A549 treated with Mapracorat at 1 μM for 4 hours (cell line): ENCODE measurements at places on chromosomes 4 and X. TPM values are rescaled to one million over a fixed set of nuclear protein-coding genes. Genes with fewer than 3 reads are reported as not detected.

The STOX2 gene
- 2.0 to 3.7 TPM (median 2.3 TPM) in 5 replicates for total RNA-seq

The TMPRSS11B gene
- not detected in 5 replicates for total RNA-seq

The EDA2R gene
- total RNA-seq: 10.9 to 12.8 TPM (median 12.4 TPM) in 5 replicates

The CXCL11 gene
- total RNA-seq: 0.13 to 0.19 TPM in 2 of 5 replicates, not detected in the others

The FTSJ1 gene
- total RNA-seq: 66.3 to 72.2 TPM (median 71.3 TPM) in 5 replicates

The SYTL4 gene
- 2.0 to 4.4 TPM (median 3.0 TPM) in 5 replicates for total RNA-seq

The PRDM5 gene
- total RNA-seq: 3.5 to 5.4 TPM (median 4.5 TPM) in 5 replicates

The PRSS12 gene
- total RNA-seq: 0.20 to 0.29 TPM (median 0.27 TPM) in 5 replicates

The ARHGAP6 gene
- total RNA-seq: 0.05 to 0.09 TPM in 2 of 5 replicates, not detected in the others

The POU3F4 gene
- not detected in 5 replicates for total RNA-seq

The MMRN1 gene
- total RNA-seq: not detected in 5 replicates

The H2BW2 gene
- not detected in 5 replicates for total RNA-seq

The GAB1 gene
- total RNA-seq: 2.0 to 3.0 TPM (median 2.0 TPM) in 5 replicates

The S100P gene
- total RNA-seq: 54.2 to 116 TPM (median 104 TPM) in 5 replicates

The SPANXN4 gene
- not detected in 5 replicates for total RNA-seq

The RAB40AL gene
- total RNA-seq: 0.18 to 0.22 TPM in 2 of 5 replicates, not detected in the others

The STPG2 gene
- total RNA-seq: not detected in 5 replicates

The AFP gene
- total RNA-seq: 0.91 to 2.6 TPM (median 1.6 TPM) in 5 replicates

The SASH3 gene
- total RNA-seq: not detected in 5 replicates

The DUX4 gene
- not detected in 5 replicates for total RNA-seq

The NUDT11 gene
- total RNA-seq: 2.2 to 3.5 TPM (median 2.6 TPM) in 5 replicates

The LRRC66 gene
- total RNA-seq: 0.09 to 0.16 TPM (median 0.15 TPM) in 3 of 5 replicates, not detected in the others

The VCX gene
- not detected in 5 replicates for total RNA-seq

The SLC49A3 gene
- 0.07 to 0.31 TPM (median 0.20 TPM) in 5 replicates for total RNA-seq

The PCSK1N gene
- total RNA-seq: 19.4 to 53.5 TPM (median 48.4 TPM) in 5 replicates

The RADX gene
- 0.05 to 0.19 TPM (median 0.09 TPM) in 5 replicates for total RNA-seq

The KLB gene
- total RNA-seq: 0.08 to 0.16 TPM (median 0.13 TPM) in 5 replicates

The FANCB gene
- 2.6 to 4.2 TPM (median 3.1 TPM) in 5 replicates for total RNA-seq

The PALLD gene
- 54.9 to 81.3 TPM (median 72.5 TPM) in 5 replicates for total RNA-seq

The ART3 gene
- not detected in 5 replicates for total RNA-seq

The FATE1 gene
- total RNA-seq: not detected in 5 replicates

The KLF8 gene
- total RNA-seq: 0.12 TPM in 1 of 5 replicates, not detected in the others

The KCND1 gene
- total RNA-seq: 0.80 to 1.4 TPM (median 0.96 TPM) in 5 replicates

The MAGEB1 gene
- total RNA-seq: not detected in 5 replicates

The MND1 gene
- 12.3 to 18.7 TPM (median 13.3 TPM) in 5 replicates for total RNA-seq

The SH2D1A gene
- total RNA-seq: not detected in 5 replicates

The PPP2R3B gene
- 16.1 to 28.2 TPM (median 26.5 TPM) in 5 replicates for total RNA-seq

The SOD3 gene
- total RNA-seq: not detected in 5 replicates

The TIGD4 gene
- 0.15 to 0.23 TPM (median 0.20 TPM) in 4 of 5 replicates, not detected in the other for total RNA-seq
